Type B pancreatic cell (in vitro differentiated cells): ENCODE measurements at places on chromosomes 12 and 14. TPM values are rescaled to one million over a fixed set of nuclear protein-coding genes. Genes with fewer than 3 reads are reported as not detected.

KCNMB4 gene
- total RNA-seq = 3.9 and 8.4 TPM in 2 replicates

PPFIA2 gene
- total RNA-seq = 2.0 and 5.7 TPM in 2 replicates

LRRC10 gene
- total RNA-seq = not detected in 2 replicates

TMEM119 gene
- 0.33 and 27.2 TPM in 2 replicates for total RNA-seq

RPL10L gene
- not detected in 2 replicates for total RNA-seq

SIRT4 gene
- 2.0 and 2.7 TPM in 2 replicates for total RNA-seq

- peaks cover 30% of the 10 kb centered on the region for H3K4me1 ChIP-seq
- no peak overlapping the region for H3K4me3 ChIP-seq
- no peak for DNase-seq
These were observed 267.6 kb downstream of the DUSP6 start for GRCh38 chr12:89084751-89085150.

GRCh38 chr12:10363914-10364814 is 25.7 kb downstream of the KLRK1 start:
- H3K27me3 ChIP-seq = no peaks in the 10 kb centered on the region
- DNase-seq = no peak

GRCh38 chr12:121062391-121063045 is 23.5 kb upstream of the OASL start:
- no peak overlapping the region for H3K27ac ChIP-seq
- no peaks in the 10 kb centered on the region for H3K4me1 ChIP-seq
- DNase-seq = peak; percentile 10
- H3K4me3 ChIP-seq = no peak overlapping the region
- H3K27me3 ChIP-seq = no peaks in the 10 kb centered on the region

DNA sequence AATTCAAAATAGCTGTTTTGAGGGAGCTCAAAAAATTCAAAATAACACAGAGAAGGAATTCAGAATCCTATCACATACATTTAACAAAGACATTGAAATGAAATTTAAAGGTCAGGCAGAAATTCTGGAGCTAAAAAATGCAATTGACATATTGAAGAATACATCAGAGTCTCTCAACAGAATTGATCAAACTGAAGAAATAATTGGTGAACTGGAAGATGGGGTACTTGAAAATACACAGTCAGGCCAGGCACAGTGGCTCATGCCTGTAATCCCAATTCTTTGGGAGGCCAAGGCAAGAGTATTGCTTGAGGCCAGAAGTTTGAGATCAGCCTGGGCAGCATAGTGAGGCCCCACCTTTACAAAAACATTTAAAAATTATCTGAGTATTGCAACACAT is 34.1 kb upstream of the DHRS7 start:
- no peaks in the 10 kb centered on the region for H3K36me3 ChIP-seq
- H3K27me3 ChIP-seq = no peaks in the 10 kb centered on the region
- no peak overlapping the region for H3K27ac ChIP-seq
- H3K4me3 ChIP-seq = no peak overlapping the region

DNA sequence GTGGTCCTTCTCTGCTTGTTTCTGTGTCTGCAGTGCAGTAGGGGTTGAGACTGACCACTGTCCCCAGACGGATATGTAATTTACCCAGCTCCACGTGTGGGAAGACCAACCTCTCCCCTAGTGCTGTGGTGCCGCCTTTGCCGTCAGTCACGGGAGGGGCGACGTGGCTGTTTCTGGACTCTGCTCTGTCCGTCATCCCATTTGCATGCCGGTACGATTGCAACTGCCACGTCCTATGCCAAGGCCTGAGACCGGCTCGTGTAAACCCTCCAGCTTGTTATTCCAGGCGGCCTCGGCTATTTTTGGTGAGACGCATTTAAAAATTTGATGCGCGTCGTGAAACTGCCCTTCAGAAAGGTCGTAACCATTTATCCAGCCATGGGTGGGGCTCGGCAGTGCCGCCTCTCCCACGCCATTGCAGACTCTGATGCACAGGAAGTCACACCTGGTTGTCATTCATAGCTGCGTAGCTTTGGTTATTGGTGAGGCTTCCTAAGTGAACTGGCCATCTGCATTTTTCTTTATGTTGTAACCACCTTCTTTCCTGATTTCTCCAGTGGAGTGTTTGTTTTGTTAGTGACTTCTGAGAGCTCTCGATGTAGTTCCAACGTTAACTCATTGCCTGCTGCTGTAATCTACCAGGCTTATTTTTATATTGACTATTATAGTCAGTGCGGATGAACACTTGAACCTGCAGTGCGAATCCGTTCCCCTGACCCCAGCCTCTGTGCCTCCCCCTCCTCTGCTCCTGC is 75.1 kb downstream of the ADGRD1 start:
- peaks cover 28% of the 10 kb centered on the region for H3K4me1 ChIP-seq
- H3K36me3 ChIP-seq = no peaks in the 10 kb centered on the region
- no peak for DNase-seq
- H3K4me3 ChIP-seq = peak overlapping the region; percentile 63
- H3K27ac ChIP-seq = peak overlapping the region; percentile 89

- no peaks in the 10 kb centered on the region for H3K27me3 ChIP-seq
- H3K36me3 ChIP-seq = peaks cover 20% of the 10 kb centered on the region
- H3K4me3 ChIP-seq = peak overlapping the region; percentile 89
- DNase-seq = no peak
These were observed 1.8 kb downstream of the PSME1 start for GRCh38 chr14:24137529-24138395.

- H3K36me3 ChIP-seq = no peaks in the 10 kb centered on the region
- H3K4me3 ChIP-seq = peak overlapping the region; percentile 56
- peaks cover 3% of the 10 kb centered on the region for H3K27me3 ChIP-seq
- peaks cover 22% of the 10 kb centered on the region for H3K4me1 ChIP-seq
- H3K27ac ChIP-seq = peak overlapping the region; percentile 90
These were observed 102.7 kb upstream of the USP44 start for GRCh38 chr12:95653771-95654546.

DNA sequence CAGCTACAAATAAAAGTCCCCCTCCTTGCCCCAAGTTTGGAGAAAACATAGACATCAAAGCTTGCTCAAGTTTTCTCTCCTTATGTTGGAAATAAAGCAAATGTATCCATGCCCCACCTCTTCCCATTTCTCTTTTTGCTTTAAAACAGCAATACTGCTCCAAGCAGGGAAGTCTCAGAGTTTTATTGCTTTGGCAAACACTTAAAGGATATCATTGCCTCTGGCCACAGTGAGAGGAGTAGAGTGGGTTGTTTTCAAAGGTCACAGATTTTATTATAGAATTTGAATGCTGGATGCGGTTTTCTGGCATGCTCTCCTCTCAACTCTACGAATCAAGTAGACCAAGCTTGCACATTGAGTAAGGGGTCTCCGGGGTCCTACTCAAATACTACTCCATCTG is 149.7 kb downstream of the TTC7B start:
- H3K27me3 ChIP-seq = no peaks in the 10 kb centered on the region
- H3K4me3 ChIP-seq = no peak overlapping the region
- peaks cover 20% of the 10 kb centered on the region for H3K36me3 ChIP-seq
- H3K27ac ChIP-seq = no peak overlapping the region

GRCh38 chr12:92035477-92035876 is 110.2 kb downstream of the BTG1 start:
- no peaks in the 10 kb centered on the region for H3K36me3 ChIP-seq
- no peak for DNase-seq
- H3K27me3 ChIP-seq = no peaks in the 10 kb centered on the region

- H3K27me3 ChIP-seq = no peaks in the 10 kb centered on the region
- no peaks in the 10 kb centered on the region for H3K4me1 ChIP-seq
- no peak for DNase-seq
- H3K27ac ChIP-seq = no peak overlapping the region
- no peaks in the 10 kb centered on the region for H3K36me3 ChIP-seq
These were observed 315.7 kb downstream of the NAV3 start for GRCh38 chr12:78146365-78146772.
